Stimulated activated CD8-positive, alpha-beta memory T cell treated with anti-CD3 and anti-CD28 coated beads, Interleukin-15, amount 100 ng/mL, for 24 hours (primary cell): ENCODE measurements at places on chromosomes 2 and 18.

DNA sequence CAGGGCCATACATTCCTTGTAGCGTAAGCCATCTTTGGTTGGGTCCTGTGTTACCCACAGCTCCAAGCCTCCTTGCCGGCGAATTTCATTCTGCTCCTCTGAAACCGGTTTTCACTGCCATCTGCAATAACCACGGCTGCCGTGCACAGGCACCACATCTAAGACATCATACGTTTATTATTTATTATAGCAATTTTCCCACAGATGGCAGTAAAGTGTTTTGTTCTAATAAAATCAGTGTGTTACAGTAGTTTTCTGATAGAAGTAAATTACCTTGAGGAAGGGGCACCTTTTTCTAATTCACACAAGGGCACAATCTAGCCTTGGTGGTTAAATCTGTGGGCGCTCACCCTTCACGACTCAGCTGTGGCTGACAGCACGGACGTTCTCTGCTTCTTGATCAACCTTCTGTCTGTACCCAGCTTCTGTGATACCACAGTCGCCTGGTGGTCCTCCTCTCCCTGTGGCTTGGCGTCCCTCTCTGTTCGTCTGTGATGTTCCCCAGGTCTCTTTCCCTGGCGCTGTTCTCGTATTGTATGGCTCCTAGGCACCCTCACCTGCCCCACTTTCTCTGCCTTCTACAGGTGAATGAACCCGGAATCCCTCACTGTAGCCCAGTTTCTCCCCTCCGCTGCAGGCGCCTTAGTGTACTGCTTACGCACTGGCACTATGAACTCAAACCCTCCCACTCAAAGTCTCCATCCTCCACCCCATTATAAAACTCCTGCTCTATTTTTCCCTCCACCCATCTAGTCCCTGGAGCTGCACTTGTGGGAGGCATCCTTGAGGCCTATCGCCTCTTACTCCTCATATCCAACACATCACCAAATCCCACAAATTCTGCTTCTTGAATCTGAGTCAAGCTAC, 236.8 kb downstream of the DYSF start:
- DNase-seq, result no peak

DNA sequence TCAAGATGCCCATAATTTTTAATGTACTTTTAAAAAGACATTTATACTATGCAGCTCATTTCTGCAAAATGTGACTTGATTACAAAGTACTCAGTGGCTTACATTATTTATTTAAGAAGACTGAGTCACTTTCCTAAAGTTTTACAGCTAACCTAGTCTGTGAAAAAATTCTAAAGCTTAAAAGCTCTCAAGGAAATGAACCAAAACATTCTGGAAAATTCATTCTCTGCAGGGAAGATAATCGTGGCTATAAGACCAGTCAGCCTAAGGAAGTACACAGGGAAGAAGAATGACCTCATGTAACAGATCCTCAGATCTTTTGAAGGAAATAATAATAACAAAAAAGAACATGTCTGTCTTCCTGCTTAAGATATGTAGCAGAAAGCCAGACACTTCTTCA, 232.1 kb upstream of the STK17B start:
- DNase-seq, result no peak

GRCh38 chr2:181441670-181442069, 15.5 kb upstream of the ITGA4 start:
- DNase-seq, result no peak

GRCh38 chr2:217797165-217797564, 205.6 kb downstream of the TNS1 start:
- no peak for DNase-seq

DNA sequence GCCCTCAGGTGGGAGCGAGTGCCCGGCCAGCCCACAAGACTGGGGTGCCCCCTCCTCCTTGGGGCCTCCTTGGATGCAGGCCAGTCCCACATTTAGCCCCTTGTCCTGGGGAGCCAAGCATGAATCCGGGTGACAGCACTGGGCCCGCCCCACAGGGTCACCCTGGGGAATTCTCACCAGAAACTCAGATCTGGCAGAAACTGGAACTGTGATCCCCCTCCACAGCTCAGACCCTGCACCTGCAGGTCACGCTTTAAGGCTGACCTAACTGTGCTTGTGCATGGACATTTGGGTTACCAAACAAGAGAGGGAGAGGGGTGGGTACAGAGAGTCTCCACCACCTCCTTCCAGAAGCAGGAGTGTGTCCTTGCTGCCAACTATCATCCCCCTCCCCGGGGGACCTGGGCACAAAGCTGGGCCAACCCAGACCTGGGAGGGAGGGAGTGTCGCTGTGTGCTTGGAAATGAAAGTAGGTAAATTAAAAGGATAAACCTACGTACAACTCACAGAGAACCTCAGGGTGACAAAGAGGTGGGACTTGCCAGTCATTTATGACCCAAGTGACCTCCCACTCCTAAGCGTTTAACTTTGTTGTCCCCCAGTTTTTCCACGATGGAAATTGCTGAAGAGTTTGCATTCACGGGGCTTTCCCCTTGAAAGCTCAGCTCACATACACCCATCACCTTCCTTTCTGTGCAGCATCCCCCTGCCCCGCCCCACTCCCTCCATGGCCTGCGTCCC, 9.1 kb downstream of the ITM2C start:
- no peak for DNase-seq

DNA sequence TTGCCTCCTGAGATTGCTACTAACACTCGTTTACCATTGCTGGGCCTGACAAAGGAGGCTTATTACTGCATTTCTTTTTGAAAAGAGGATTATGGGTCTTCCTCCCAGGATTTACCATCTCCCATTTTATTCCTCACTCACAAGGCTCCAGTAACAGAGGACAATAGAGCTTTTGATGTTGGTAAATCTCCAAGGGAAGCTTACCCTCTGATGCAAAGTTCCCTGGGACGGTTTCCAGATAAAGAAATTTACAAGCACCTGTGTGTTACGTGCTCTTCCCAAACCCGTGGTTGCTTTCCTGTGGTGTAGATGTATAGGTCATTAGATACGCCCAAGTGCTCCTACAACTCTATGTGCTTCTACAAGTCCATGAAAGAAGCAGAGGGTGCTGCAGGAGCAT, 17.1 kb downstream of the VSNL1 start:
- no peak for DNase-seq

- DNase-seq, result peak; percentile 98
Measured at GRCh38 chr2:214809751-214810564, 475 bp upstream of the BARD1 start.

DNA sequence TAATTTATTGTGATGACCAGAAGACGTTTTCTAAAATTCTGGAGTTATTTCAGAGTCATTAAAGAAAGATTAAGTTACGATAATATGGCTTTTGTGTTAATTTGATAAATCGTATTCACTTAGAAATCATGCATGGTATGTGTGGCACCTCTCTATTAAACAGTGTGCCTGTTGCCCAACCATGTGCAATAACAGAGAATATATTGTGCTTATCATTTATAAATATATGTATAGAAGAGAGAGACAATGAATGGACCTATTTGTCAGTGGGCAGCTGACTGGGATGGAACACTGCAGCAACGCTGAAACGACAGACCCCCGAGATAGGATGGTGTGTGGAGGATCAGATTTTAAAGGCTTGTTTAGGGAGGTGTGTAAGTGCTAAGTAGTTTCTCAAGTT, 172.9 kb downstream of the FMNL2 start:
- DNase-seq, result no peak

GRCh38 chr18:28002841-28003240, 174.1 kb downstream of the CDH2 start:
- no peak for DNase-seq

DNA sequence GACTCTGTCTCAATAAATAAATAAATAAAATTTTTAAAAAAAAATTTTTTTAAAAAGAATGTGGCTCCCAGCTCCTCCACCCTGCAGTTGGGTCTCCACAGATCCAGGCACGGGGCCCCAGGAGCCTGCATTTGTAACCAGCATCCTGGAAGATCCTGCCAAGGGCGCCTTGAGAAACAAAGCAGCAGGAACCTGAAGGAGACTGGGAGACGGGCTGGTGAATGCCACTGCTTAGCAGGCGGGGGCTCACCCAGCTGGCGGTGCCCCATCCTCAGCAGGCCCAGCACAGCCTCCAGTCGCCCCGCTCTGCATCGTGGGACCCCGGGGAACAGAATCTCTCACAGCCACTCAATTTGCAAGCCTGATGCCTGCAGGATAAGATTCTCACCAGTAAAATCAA, 187.5 kb upstream of the SALL3 start:
- no peak for DNase-seq

DNA sequence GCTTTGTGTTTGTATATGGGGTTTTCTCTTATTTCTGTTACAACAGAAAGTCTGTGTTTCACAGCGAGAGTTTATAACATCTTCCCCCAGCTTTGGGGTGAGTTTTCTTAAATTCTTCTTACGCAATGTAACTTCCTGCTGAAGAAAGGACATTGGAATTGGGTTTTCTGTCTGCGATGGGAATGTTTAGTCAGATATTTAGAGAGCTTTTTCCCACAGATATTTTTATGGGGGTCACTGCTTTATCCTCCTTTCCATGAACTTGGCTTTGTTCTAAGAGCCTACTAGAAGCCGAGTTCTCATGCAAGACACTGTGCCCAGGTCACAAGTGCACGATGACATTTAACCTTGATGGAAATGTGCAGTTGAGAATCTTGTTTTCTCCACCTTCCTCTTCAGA, 22.1 kb downstream of the B3GNT2 start:
- DNase-seq, result no peak

DNA sequence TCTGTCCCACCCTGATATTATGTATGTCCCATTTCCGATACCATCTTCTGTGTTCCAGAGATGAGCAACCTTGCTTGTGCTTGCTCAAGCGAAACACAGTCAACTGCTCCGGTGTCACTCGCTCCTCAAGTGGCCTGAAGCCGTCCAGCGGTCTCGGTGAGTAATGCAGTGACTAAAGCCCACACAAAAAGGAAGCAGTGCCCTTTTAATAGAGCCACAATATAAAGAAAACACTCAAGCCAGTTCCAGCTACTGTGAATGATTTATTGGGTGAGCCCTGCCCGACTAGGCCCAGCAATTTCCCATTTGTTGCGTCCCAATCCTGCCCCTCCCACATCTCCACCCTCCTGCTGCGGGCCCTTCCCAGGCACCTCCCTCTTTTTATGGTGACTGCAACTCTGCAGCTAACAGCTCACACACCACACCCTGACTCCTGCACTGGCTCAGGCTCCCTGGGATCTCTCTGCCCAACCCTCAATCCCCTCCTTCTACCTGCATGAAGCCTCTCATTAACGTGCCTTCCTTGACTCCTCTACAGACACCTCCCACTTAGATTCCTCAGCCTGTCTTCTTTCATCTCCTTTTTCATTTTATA, 44.2 kb upstream of the DSC1 start:
- DNase-seq, result no peak

GRCh38 chr2:188599140-188599539, 307.5 kb downstream of the GULP1 start:
- DNase-seq, result no peak

DNA sequence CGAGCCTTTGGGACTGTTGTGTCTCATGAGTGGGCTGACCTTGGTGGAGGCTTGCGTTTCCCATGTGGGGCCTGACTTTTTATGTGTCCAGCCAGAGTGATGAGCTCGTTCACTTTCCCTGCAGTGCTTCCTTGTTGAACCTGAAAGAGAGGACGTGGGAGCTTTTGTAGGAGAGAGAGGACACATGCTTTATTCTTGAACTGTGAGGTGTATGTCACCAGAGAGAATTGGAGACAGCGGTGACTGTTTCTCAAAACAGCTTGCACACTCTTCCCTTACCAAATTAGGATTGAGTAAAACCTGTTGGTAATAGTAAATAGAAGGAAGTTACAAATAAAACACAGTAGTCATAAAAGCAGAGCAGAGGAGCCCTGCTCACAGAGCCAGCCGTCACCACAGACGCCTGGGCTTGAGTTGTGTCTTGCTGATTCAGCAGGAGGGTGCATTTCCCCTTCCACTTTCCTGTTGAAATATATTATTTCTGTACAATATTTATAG, 60.7 kb downstream of the INPP4A start:
- no peak for DNase-seq

GRCh38 chr2:102510791-102511575, 38.0 kb downstream of the SLC9A4 start:
- DNase-seq, result no peak

DNA sequence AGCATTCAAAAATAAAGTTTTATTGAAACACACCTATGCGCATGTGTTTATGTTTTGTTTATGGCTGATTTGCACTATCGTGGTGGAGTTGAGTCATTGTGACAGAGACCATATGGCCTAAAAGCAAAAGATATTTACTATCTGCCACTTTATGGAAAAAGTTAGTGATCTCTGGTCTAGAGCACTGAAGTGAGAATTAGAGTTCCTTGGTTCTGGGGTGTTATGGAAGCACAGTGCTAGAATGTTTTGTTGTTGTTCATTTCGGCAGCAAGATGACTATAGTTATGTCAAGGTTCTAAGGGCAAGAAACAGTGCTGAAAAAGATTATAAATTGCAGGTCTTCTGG, 416.5 kb downstream of the SLC4A3 start:
- DNase-seq, result no peak

DNA sequence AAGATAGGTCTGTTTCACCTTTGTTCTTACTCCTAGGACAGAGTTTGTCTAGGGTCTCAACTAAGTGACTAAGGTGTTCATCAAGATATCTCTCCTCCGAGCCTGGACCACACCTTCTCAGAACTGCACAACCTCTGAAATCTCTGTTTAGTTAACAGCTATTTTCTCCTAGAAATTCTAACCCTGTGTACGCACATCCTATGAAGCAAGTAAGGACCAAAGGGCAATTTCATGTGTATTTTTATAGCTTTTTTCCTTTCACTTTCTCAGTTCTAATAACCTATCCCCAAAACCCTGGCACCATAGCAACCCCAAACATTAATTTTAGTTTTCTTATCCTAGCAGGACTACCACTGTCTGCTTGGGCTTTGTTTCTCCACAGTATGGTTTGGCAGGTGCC, 59.1 kb downstream of the PTPN4 start:
- DNase-seq, result no peak

DNA sequence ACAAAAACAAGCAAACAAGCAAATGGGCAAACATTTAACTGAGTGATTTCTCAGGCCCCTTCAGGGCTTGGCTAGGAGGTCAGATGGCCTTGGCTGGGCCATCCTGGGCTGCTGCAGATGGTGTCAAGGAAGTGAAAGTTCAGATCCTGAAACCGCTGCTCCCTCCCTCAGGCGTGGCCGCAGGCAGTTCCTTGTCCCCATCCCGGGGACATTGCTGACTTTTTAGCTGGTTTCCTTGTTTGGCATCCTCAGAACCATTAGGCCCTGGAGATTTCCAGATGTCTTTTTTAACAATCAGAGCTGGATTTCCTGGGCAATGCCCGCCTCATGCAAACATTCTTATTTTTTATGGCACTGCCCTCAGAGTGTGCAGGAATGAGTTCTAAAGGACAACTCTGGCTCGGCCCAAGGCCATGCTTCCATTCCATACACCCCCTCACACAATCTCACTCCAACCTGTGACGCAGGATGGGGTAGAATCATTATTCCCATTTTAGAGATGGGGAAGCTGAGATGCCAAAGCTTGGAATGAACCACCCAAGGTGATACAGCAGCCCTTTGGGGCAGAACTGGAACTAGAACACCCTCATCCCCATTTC, 86.1 kb upstream of the ZCCHC2 start:
- no peak for DNase-seq
